Activated T-cell treated with anti-CD3 and anti-CD28 coated beads, Interleukin-2, amount 50 U/mL, for 24 hours (primary cell): ENCODE measurements at places on chromosomes 5 and 9.
A peak's percentile ranks its signal among the peaks of the same experiment; 100 is the strongest.

DNA sequence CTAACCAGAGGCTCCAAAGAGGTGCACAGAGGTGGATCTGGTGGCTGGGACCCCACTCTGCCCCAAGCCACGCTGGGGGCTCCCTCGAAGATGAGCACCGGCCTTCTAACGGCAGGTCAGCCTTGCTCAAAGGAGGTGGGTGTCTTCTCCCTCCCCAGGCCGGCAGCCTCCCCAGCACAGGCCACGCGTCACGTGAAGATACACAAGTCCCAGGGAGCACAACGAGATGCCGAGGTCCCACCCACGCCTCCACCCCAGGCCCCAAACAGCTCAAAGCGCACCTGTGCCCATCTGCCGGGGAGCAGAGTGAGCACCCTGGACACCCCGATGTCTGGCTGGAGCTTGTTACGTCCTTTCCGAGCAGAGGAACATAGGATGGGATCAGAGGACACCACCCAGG is 12.1 kb downstream of the PNPLA7 start:
- DNase-seq, result no peak

DNA sequence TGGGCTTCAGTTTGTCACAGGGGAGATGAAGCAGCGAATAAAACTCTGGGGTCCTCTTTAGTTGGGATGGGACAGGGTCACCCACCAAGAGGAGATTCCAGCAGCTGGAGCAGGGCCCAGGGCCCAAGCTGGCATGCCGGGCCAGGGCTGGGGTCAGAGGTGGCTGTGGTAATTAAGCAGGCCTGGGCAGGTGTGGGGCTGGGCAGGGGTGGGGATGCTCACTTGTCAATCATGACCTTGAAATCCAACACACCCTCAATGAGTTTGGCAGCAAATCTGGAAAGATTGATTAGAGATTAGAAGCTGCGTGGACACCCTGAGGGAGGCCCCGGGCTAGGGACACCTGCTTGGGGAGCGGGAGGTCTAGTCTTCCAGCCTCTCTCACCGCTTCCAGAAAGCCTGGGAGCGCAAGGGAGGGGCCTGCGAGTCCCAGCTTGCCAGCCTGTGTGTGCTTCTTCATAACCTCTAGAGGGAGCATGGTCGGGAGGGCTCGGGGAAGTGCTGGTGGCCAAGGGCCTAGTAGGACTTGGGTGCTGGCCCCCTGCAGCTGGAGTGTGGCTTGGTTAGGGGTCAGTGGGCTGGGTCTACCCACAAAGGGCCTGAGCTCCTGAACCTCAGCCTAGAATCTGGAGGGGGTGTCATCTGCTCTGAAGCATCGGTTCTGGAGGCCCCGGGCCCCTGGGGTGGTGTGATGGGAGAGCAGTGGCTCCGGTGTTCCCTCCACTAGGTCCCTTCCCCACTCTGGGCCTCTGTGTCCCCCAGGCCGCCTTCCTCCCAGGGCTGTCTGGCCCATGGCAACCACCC is 7.6 kb downstream of the CRAT start:
- DNase-seq, result peak; percentile 39

DNA sequence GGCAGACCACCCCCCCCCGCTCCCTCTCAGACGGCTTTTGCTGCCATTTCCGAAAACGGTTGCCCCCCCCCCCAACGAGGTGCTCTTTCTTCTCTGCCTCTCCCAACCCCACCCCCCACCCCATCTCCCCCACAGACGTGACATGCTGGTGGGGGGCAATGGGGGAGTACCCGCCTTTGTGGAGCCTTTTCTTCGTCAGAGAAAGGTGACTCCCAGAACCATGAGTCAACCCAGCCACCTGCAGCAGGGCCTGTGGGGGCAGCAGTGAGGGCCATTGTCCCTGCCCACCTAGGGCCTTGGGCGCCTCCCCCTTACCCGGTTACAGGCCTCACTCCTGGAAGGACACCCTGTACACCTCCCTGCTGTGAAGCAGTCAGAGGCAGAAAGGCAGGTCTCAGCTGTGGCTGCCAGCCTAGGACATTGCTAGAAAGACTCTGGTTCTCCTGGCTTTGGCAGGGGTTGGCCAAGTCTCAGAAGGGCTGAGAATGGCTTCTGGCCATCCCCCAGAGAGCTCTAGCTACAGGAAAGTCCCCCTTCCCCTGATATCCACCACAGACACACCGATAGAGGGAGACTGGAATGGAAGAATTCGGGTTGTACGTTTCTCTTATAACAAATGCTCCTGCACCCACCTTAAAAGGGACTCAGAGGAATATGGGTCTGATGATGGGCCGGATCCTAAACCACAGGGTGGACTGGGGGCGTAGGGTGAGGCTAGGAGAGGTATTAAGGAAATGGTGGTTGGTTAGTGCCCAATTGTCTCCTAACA is 2.2 kb downstream of the DNAJB5 start:
- DNase-seq, result peak; percentile 53

DNA sequence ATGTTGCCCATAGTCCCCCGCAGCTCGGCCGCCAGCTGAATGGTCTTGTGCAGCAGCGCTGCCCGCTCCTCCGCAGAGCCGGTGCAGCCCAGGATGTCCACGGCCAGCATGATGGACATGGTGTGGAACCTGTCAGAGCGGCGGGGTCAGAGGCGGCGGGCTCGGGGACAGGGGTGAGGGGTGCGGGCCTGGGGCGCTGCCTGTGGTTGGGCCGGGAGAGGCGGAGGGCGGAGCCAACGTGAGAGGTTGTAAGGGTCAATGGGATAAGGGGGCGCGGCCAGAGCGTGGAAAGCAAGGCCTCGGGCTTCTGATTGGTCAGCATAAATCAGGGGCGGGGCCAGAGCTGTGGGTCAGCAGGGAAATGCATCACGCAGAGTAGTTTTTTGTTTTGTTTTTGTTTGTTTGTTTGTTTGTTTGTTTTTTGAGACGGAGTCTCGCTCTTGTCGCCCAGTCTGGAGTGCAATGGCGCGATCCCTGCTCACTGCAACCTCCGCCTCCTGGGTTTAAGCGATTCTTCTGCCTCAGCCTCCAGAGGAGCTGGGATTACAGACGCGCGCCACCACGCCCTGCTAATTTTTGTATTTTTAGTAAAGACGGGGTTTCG is 6.8 kb upstream of the TOR2A start:
- DNase-seq, result no peak

DNA sequence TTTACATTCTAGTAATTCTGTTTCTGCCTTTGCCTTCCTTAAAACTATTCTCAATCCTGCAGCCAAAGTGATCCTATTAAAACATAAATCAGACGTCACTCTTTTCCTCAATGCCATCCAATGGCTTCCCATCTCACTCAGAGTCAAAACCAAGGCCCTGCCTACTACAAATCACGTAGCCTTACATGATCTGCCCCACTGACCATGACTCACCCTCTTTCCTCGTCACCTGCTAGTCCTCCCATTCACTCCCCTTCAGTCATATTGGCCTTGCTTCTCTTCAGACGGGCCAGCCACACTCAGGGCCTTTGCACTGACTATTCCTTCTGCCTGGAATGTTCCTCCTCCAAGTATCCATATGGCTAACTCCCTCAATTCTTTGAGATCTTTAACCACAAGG is 39.0 kb upstream of the DMXL1 start:
- DNase-seq, result no peak

GRCh38 chr9:107504585-107505455 is 15.3 kb upstream of the KLF4 start:
- no peak for DNase-seq

DNA sequence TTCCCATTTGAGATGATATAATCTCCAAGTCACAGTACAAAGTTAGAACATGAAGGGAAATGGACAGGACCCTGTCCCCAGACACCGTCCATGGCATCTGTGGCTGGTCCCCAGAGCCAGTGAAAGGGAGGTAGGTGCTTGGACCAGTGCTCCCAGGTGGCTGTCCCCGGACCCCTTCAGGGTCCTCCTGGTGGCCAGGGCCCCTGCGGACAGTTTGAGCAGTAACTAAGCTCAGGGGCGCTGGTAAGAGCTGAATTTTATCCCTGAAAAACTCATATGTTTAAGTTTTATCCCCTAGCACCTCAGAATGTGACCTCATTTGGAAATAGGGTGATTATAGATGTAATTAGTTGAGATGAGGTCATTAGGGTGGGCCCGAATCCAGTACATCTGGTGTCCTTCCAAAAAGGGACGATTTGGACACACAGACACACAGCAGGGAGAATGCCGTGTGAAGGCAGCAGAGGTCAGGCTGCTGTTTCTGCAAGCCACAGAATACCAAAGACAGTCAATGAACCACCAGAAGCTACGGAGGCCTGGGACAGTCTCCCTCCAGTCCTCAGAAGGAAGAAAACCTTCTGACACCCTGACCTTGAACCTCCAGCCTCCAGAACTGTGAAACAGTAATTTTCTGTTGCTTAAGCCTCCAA is 185.0 kb downstream of the ATPSCKMT start:
- DNase-seq, result no peak

DNA sequence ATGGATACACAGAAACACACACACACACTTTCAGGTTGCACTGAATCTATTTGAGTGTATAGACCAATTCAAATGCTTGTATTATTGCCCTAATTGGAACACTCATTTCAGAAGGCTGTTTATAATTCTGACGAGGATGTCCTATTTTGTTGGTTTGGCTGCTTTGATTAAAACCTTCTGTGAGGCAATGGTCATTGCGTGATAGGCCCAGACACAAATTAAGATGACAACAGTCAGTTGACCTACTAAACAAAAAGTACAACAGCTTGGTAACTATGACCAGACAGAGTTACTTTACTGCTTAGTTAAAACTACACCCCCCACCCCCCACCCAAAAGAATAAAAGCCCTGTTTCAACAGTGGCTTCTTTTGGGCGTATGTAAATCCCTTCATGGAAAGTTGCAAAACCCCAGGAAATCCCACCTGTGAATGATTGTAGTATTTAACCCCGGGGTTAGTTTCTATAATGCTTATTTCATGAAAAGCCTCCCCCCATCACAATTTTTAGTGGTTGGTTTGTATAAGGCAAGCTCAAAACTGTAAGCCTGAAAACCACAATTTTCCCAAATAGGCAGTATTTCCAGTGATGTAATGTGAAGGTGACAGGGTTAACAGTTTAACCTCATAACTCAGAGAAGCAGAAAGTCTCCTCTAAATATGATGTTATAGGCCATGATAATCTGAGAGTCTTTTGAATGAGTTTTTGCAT is 340.8 kb downstream of the FGF10 start:
- DNase-seq, result no peak

DNA sequence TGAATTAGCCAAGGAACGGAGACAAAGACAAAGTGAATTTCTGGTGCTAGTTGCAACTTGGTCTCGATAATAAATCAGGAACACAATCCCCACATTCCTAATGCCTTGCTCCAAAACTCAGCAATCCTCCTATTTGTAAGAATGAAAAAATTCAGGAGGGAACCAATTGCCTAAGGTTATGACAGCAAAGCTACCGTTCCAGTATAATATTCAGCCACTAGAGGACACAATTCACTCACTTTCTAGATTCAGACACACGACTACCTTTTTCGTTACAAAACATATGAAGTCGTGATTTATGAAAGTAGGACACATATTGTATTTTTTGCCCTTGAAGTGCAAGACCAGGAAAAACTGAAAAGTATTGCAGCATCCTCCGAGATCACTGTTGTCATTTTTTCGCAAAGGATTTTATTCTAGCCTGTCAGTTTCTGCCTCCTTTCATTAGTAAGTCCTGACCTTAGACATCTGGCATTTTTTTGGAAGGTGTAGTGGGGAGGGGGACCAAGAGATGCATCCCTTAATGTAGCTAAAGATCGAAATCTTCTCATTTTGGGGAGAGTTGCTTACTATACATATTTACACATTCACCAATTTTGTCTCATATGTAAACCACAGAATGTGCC is 133.1 kb downstream of the DOCK8 start:
- no peak for DNase-seq

GRCh38 chr5:113514289-113514635 is 768 bp downstream of the YTHDC2 start:
- DNase-seq, result no peak

DNA sequence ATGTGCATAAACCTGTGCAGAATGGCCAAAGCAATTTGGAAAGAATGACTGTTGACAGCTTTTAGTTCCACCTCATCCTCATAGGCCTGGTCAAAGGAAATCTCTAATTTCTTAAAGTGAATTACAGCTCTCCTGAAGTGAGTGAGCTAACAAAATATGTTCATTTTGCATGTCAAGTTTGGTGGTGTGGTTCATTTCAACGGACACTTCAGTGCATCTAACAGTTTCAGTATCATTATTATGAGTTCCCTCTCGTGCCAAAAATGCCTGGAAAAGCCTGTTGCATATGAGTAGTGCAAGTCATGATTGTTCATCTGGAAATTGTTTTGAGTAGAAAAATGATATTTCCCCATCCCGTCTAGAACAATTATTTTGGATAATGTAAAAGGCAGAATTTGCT is 53.2 kb upstream of the HMHB1 start:
- no peak for DNase-seq

GRCh38 chr9:87443461-87443860 is 54.2 kb upstream of the DAPK1 start:
- no peak for DNase-seq

- no peak for DNase-seq
Measured at GRCh38 chr5:16805486-16805885, 130.6 kb downstream of the MYO10 start.

- DNase-seq, result no peak
Measured at GRCh38 chr9:109894921-109895758, 115.1 kb downstream of the PALM2AKAP2 start.

- DNase-seq, result no peak
Measured at GRCh38 chr9:130991778-130992681, 16.9 kb upstream of the LAMC3 start.

GRCh38 chr5:144072518-144072927 is 97.9 kb downstream of the YIPF5 start:
- DNase-seq, result no peak

DNA sequence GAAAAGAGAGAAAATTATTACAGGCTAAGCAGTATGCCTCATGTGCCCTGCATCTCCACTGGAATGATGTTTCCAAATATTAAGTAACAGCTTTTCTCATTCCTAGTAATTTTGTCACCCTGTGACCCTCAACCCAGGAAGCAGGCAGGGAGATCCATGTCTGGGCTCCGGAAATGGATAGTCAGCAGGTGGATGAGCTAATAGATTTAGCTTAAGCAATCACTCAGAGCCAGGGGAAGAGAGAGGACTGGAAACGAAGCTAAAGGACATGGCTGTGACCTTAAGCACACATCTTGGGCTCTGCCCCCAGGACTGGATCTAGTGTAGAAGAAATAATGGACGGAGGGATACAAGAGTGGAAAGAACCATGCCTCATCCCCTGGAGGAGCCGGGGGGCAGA is 89.5 kb downstream of the ARSB start:
- no peak for DNase-seq

DNA sequence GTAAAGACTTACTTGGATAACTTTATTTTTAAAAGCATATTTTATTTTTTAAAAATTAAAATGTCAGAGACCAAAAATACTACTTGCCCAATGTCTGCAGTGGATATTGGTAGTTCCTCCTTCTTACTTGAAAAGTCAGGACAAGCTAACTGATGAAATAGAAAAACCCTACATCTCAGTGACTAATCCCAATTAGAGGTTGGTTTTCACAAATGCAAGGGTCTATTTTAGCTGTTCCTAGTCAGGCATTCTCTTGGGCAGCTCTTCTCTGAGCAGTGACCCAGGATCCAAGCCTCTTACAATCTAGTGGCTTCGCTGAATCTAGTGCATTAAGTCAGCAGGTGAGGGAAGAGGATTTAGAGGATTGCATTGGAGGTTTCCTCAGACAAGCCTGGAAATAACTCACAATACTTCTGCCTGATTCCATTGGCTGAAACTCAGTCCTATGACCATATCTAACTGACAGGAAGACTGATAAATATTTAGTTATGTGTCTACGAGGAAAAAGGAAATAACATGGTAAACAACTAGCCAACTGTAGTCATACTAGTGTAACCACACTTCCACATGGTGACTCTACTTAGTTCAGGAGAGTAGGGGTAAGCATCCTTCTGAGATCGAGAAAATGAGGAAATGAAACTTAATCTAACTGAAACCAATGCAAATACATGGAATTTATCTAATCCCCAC is 34.2 kb upstream of the MIER3 start:
- DNase-seq, result no peak
